Activated CD4-positive, alpha-beta T cell treated with anti-CD3 and anti-CD28 coated beads, Interleukin-2, amount 50 U/mL, for 48 hours (primary cell): ENCODE measurements at places on chromosomes 2 and 18.

DNA sequence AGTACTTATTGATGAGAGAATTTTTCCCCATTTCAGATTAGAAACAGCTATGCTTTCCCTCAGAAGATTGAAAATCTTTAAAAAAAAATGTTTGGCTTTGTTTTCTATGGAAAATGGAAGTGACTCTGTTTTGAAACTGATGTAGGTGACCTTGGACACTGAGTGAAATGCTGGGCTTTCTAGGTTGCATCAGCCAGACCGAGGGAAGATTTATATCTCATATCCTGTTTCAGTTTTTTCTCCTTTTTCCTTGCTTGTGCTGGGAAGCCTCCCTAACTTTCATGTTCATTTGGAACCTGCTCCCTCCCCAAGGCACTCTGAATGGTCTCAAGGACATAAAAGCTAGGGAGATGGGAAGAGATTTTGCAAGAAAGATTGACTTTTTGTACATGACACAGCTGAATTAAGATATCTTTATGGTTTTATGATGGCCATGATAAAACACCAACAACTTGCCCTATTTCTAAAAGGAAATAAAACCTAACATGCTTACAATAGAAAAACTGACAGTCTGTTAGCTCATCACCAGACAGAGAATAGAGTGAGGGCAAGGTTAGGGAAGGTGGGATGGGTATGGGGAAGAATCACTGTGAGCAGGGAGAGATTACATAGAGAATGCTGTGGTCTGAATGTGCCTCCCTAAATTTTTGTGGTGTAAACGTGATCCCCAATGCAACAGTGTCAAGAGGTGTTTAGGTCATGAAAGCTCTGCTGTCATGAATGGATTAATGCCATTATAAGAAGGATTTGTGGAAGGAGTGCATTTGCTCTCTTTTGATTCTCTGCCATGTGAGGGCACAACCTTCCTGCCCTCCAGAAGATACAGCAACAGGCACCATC lies 249.7 kb downstream of the TPGS2 start:
- no peak for DNase-seq

DNA sequence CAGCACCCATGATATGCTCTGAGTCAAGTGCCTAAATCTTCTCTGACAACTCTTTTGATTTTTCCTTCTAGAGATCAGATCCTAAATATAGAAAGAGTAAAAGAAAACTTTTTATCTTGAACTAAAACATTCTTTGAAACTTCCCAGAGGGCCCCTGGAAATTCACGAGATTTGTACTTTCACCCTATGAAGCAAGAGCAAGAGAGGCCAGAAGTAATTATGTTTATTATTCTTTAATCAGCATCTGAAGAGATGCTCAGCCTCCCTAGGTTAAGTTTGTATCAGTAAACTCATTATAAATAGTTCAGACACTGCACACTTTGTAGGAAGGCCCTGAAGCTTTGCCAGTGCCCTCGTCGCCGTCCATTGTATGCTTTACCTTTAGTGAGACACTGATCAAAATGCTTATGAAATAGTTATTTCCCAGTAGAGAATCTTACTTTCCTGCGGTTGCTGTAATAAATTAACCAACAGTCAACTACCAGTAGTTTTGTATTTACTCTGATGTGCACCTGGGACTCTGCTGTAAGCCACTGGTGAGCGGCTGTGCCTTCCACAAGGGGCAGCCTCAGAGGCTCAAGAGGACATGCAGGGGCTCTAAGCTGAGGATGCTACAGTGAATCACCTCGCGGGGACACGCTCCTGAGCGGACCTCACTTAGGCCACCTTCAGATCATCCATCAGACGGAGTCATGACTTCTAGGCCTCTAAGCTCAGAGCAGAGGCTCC lies 71.9 kb downstream of the BIN1 start:
- no peak for DNase-seq

DNA sequence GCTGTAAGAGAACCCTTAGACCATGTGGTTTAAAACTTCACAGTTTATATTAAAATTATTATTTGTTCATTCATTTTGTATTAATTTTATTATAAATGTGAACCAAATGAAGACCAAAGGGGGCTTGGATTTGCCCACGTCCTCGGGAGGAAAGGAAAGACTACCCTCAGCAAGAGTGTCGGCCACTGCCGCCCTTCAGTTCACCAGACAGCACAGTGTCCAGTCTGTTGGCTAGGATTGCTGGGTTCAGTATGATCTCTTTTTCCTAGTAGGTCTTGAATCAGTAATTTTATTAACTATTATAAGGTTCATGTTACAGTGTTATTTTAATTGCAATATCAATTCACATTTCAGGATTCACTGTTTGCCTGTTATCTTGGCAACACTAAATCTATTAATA lies 78.2 kb upstream of the CHRNA1 start:
- DNase-seq = no peak

DNA sequence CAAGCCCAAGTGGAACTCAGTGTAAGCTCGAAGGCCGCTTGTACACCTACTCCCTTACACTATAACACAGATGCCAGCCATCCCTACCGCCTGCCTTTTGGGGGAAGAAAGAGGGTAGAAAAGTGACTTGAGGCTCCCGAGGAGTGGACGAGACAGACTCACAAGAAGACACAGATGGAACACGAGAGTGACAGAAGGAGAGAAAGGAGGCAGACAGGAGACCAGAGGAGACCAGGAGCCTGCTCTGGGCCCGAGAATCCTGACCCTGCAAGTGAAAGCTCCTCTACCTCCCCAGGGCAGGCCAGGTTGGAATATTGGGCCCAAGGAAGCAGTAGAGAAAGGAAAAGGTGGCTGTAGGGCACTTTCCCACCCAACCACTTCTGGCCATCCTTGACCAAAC lies 23.4 kb upstream of the TNS1 start:
- no peak for DNase-seq

DNA sequence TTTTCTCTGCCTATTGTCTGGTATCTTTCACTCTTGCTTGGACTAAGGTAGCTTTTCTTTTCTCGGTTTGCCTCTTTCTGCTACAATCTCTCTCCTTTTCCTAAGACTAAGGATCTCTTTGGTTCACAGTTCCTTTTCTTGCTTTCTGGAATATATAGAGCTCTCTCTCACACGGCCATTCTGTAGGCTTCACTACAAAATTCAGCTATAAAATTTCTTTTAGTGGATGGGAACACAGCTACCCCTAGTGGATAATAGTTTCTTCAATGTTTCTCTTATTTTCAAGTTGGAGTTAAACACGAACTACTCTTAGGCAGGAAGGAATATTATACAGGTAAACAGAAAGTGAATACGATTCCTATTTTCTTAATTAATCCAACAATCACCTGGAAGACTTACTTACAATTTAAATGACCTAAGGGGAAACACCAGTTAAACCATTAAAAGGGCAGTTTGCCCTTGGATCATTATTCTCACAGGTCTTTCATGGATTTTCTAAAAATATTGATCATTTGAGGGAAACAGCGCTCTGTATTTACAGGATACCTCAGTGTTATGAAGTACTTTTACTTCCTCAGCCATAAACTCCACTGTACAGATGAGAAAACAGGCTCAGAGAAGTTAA lies 140.5 kb downstream of the LRP2 start:
- DNase-seq = no peak

- no peak for DNase-seq
Measured at GRCh38 chr2:139686205-139686604, 906.0 kb upstream of the NXPH2 start.

GRCh38 chr2:37464067-37464466 lies 119.6 kb downstream of the QPCT start:
- DNase-seq = no peak

DNA sequence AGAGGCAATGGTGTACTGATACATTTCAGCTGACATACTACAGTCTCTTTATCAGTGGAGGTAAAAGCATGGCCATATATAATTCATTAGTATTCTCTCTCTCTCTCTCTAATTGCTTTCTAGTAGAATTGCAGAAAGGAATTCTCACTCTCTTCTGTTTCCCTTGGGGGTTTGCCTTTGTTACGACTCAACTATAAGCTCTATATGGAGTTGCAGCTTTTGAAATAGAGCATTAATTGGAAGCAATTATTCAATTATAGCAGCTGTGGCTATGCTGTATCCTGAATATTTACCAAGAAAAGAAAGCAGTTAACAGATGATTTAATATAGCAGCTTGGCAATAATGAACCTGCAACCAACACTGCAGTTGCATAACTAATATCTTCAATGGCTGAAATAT lies 132.7 kb upstream of the STON1 start:
- no peak for DNase-seq

- no peak for DNase-seq
Measured at GRCh38 chr2:169072163-169072925, 3.0 kb downstream of the DHRS9 start.

- no peak for DNase-seq
Measured at GRCh38 chr2:98476192-98476868, 31.7 kb downstream of the INPP4A start.

GRCh38 chr2:28726177-28726576 lies 25.5 kb upstream of the PPP1CB start:
- DNase-seq = no peak

DNA sequence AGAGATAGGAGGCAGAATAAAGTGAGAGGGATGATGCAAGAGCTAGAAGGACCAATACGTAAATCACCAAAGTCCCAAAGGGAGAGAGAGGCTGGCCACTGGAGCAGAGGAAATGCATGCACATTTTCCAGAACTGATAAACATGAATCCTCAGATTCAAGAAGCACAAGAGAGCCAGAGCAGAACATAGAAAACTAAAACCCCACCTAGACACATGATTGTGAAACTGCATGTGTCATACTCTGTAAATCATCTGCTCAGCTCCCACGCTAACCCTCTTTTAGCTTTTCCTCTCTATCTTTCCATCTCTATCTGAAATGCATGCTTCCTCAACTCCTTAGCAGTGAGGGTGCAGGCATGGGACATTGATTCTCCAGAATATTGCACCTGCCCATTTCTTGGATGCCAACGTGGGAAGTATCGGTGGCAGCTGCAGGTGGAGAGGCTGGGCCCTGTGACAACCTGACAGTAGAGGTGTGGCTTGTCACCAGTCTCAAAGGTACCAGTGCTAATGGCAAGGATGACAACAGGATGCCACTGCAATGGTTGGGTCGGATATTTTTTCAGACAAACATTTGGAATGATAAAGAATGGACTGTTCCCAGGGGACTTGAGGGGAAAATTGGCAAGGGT lies 89.3 kb upstream of the OTOS start:
- no peak for DNase-seq

GRCh38 chr2:231411237-231411636 lies 15.7 kb downstream of the B3GNT7 start:
- no peak for DNase-seq

GRCh38 chr2:33160191-33160590 lies 213.4 kb downstream of the LTBP1 start:
- no peak for DNase-seq

DNA sequence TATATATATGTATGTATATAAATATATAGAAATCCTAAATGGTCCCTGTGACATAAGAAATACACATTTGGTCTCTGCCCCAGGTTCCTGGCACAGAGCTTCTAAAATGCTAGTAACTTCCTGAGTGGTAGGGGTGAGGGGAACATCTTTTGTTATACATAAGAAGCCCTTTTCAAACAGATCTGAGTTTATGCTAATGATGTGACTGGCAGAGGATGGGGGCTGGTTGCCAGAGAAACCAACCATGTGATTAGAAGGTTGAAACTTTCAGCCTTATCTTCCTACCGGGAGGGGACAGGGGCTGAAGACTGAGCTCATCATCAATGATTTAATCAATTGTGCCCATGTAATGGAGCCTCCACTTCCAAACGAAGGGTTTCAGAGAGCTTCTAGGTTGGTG lies 16.3 kb downstream of the MFSD2B start:
- no peak for DNase-seq

- DNase-seq = peak; percentile 11
Measured at GRCh38 chr2:152755029-152755428, 36.6 kb downstream of the ARL6IP6 start.

DNA sequence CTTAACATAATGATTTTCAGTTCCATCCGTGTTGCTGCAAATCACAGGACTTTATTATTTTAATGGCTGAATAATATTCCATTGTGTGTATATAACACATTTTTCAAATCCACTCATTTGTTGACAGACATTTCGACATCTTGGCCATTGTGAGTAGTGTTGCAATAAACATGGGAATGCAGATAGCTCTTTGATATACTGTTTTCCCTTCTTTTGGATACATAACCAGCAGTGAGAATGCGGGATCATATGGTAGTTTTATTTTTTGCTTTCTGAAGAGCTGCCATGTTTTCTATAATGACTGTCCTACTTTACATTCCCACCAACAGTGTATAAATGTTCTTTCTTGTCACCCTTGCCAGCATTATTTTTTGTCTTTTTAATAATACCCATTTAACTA lies 420.3 kb upstream of the CHAC2 start:
- DNase-seq = no peak

DNA sequence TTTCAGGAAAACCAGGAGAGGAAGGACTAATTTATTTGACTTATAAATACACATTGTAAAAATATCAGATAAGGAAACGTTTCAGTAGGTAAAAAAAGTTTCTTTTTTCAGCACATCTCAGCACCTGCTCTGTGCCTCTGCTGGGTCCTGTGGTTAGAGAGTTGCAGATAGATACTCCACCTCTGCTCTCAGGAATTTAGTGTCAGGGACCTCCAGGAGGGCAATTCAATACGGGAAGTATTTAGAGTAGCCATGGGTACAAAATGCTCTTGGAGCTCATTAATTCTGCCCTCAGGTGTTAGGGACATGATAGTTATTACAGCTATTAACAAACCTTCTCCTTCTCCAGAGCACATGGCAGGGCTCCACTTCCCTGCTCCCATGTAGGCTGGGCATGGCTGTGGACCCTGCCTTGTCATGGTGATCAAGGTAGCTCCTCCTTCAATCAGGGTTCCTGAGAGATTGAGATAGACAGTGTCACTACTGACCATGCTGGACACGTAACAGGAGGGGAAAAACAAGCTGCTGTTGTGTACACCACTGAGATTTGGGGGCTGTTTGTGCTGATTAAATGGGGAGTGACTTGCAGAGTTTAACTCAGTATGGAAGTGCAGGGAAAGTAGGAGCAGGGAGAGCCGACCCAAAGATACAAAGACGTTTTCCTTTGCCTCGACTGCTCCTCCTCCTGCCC lies 185.6 kb upstream of the COPS8 start:
- DNase-seq = no peak

- DNase-seq = no peak
Measured at GRCh38 chr18:43389163-43389562, 111.9 kb upstream of the SYT4 start.

DNA sequence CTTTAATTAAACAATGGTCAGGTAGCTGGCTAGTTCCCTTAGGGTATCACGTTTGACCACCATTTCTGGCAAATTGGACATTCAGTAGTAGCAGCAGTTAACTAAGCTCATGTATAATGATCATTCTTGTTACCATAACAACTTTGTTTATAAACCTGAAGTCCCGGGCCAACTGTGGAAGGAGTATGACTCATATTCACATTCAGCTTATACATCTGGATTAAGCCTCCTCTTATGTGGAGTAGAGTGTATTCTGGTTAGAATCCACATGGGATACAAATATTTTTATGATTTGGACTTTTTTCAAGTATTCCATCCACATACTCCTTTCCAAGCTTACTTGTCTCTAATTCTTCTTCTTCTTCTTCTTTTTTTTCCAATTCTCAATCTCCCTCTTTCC lies 70.3 kb upstream of the ZSWIM2 start:
- DNase-seq = no peak

- DNase-seq = no peak
Measured at GRCh38 chr2:43073401-43073825, 153.0 kb downstream of the ZFP36L2 start.

- no peak for DNase-seq
Measured at GRCh38 chr2:176781570-176782217, 430.9 kb upstream of the HNRNPA3 start.
